SW 1271 (cell line): ENCODE measurements at places on chromosomes 2 and 18.
A peak's percentile ranks its signal among the peaks of the same experiment; 100 is the strongest.

GRCh38 chr2:160214461-160215445 is 14.7 kb upstream of the ITGB6 start:
- DNase-seq: peak; percentile 50

GRCh38 chr18:69257861-69258458 is 142.7 kb upstream of the DOK6 start:
- DNase-seq: no peak

DNA sequence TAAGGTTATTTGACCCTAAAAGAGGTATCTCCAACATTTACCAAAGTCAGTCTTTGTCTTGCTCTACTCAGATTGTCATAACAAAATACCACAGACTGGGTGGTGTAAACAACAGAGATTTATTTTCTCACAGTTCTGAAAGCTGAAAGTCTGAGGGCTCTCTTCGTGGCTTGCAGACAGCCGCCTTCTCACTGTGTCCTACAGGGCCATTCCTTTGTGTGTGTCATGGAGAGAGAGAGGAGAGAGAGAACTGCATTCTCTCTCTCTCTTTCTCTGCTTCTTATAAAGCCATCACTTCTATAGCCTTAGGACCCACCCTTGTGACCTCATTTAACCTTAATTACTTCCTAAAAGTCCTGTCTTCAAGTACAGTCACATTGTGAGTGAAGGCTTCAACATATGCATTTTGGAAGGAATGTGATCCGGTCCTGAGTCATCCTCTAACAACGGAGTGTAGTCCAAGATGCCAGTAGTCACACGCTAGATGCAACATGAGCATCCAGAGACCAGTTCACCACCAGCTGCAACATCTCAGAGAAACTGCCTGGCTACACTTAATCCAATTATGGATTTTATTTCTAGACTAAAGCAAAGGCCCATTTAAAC is 130.2 kb downstream of the CD226 start:
- no peak for DNase-seq

- DNase-seq: no peak
Observed at GRCh38 chr2:55761024-55761423, 67.4 kb upstream of the PNPT1 start.

GRCh38 chr18:48296581-48296980 is 112.6 kb downstream of the ZBTB7C start:
- no peak for DNase-seq

DNA sequence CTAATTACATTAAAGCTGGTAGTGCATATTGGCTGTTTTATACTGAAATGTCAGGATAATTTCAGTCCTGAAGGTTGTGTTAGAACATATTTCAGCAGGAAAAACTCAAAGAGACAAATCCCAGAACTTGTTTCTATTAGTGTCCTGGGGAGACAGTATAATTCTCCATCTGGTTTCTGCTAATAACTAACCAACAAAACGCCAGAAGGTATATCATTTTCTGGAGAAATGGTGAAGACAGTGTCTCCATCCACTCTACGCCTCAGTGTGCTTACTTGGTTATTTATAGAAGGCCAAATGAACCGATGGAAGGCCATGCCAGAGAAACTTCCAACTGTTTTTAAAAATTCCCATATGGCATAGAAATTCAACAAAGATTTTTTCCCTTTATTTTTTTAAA is 41.6 kb downstream of the GCA start:
- DNase-seq: no peak

DNA sequence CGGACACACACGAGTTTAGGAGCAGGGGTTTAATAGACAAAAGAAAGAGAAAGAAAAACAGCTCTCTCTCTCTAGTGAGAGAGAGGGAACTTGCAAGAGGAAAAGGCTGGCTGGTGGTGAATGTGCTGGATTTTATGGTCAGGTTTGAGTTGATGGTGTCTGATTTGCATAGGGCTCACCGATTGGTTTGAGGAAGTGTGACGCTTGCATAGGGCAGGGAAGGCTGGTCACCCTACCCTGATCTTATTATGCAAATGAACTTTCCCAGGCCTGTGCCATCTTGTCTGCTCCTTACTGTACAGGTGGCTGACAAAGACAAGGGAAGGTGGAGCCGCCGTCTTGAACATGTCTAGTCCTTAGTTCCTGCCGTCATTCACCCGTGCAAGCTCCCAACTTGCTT is 408.9 kb downstream of the RIT2 start:
- no peak for DNase-seq

DNA sequence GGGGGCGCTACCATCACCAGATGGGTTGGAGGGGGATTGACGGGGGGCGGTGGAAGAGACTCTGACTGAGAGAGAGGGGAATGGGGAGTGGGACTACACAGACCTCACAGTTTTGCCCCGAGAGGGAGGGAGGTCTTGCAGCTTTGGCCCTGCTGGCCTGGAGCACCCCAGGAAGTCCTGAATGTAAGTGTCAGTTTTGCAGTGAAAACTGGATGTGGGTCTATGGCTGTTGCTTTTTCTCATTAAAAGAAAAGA is 2.4 kb downstream of the TCF7L1 start:
- DNase-seq: no peak

GRCh38 chr2:49049161-49049560 is 105.2 kb downstream of the FSHR start:
- DNase-seq: no peak

GRCh38 chr2:65416945-65417344 is 15.5 kb downstream of the SPRED2 start:
- DNase-seq: no peak

GRCh38 chr2:108082978-108083377 is 96.7 kb downstream of the SLC5A7 start:
- DNase-seq: no peak

GRCh38 chr2:139033300-139033699 is 253.1 kb upstream of the NXPH2 start:
- no peak for DNase-seq

- DNase-seq: no peak
Observed at GRCh38 chr18:8556424-8556823, 52.8 kb upstream of the RAB12 start.

DNA sequence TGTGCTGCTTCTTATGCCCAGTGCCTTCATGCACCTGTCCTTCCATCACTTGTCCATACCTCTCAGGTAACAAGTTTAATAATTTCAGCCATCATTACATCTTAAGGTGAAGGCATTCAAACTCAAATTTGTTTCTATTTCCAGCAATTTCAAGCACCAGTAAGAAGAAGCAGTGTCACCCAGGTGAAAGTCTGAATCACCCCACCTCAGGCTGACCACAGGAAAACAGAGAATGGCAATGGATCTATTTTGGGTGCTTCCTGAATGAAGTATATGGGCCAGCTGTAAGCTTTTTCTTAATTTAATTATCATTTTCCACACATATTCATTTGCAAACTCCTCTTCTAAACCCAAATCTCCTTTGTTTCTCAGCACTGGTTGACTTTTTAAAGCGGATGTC is 372.7 kb upstream of the SOX11 start:
- DNase-seq: no peak

GRCh38 chr2:8575038-8575833 is 106.6 kb upstream of the ID2 start:
- no peak for DNase-seq

- no peak for DNase-seq
Observed at GRCh38 chr2:190834890-190835208, 45.8 kb upstream of the GLS start.

DNA sequence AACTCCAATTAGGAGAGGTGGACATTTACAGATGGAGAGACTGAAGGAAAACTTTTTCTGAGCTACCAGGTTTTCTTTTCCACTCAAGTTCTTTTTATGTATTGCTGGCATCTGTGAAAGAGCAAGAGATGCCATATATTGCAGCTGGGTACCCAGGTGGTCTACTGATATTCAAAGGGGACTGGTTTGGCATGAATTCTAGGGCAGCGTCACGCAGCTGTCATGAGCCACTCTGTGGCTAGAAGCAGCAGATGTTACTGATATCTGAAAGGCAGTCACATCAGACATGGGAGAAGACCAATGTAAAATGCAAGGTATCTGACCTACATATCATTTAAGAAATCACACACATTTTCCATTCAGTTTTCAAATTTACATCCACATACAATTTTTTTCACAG is 408.8 kb downstream of the GALNT13 start:
- DNase-seq: no peak
